ENCODE measurements at places on chromosomes 6 and 20.

- DNase-seq, result no peak
These were observed 110.9 kb downstream of the SH3BGRL2 start for GRCh38 chr6:79742030-79742429.

GRCh38 chr6:166670894-166671293 lies 43.8 kb upstream of the RPS6KA2 start:
- no peak for DNase-seq

GRCh38 chr20:33833333-33833732 lies 22.2 kb downstream of the CHMP4B start:
- DNase-seq, result no peak

DNA sequence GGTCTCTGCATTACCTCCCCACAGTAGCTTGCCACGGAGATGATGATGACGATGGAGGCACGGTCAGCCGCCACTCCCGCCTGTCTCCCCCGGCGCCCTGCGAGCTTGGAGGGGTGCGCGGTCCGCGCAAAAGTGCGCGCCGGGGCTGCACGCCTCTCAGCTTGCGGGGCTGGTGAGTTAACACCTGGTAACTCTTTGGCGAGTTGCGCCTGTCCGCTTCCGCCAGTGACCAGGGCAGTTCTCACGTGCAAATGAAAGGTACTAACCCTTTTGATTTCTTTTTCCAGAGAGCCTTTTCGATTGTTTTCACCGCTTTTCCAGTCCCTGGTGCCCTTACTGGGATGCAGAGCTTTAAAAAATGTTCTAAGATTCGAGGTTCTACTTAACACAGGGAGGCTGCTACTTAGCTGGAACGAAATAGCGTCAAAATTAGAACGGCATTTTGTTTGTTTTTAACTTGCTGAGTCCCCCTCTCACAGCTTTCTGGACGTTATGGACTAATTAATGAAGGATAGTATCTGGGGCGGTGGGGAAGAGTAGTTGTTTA lies 6.2 kb downstream of the GRIK2 start:
- DNase-seq, result no peak

- DNase-seq, result no peak
These were observed 6.0 kb upstream of the HSF2 start for GRCh38 chr6:122393351-122393896.

- DNase-seq, result no peak
These were observed 628.0 kb upstream of the AGPAT4 start for GRCh38 chr6:161901740-161902426.

GRCh38 chr20:64104667-64105451 lies 2.5 kb downstream of the NPBWR2 start:
- DNase-seq, result no peak

DNA sequence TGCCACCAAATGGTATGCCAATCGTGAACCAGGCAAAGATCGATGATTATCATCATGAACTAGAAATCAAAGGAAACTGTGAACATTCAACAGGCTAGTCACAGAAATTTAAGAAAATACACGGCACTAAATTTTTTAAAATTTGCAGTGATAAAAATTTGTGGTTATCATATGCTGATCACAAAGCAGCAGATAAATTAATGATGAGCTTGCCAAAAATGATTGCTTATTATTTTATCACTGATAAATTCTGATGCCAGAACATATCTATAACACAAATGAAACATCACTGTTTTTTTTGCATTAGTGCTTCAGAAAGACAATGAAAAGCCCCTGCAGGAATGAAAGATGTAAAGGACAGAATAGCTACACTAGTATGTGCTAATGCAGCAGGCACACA lies 1413.2 kb upstream of the MAP3K7 start:
- no peak for DNase-seq

- DNase-seq, result no peak
These were observed 42.2 kb upstream of the EDN3 start for GRCh38 chr20:59258221-59258621.
